Hepatic stellate cell (primary cell): ENCODE measurements at places on chromosomes 7 and 10.

DNA sequence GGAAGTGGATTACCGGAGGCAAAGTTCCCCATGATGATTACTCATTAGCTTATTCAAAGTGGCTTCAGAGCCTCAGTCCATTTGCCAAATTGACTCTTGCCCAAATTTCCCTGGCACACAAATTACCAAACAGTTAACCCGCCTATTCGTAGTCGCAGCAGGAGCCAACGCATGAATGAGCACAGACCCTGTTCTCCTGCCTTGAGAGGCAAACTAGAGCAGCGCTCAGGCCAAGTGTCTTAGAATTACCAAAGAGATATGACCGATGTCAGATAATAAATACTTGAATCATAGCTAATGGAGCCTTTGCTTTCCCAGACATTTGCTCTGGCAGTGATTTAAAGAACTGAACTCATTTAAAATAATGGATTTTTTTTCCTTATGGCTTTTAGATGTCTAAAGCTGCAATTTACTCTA lies 64.9 kb downstream of the CTTNBP2 start:
- no peak for DNase-seq

DNA sequence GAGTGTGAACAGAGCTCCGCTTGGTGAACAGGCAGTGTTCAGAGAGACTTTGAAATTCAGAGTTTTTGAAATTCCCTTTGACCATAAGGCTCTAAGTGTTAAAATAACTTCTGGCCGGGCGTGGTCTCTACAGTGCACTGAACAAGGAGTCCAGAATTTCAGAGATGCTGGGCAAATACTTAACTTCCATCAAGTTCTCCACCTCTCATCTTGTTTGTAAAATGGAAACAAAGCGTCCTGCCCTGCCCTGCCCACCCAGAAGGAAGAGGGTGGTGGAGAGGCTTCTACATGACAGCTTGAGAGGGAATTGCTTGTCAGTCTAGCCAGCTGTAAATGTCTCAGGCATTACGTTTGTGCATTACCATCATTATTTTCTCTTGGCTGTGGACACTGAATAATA lies 102.6 kb downstream of the RGS10 start:
- DNase-seq: no peak

- no peak for DNase-seq
Observed at GRCh38 chr10:71316056-71316785, 2.8 kb upstream of the SLC29A3 start.

- peak; percentile 63 for DNase-seq
Observed at GRCh38 chr10:13349463-13350274, 1.6 kb upstream of the SEPHS1 start.

DNA sequence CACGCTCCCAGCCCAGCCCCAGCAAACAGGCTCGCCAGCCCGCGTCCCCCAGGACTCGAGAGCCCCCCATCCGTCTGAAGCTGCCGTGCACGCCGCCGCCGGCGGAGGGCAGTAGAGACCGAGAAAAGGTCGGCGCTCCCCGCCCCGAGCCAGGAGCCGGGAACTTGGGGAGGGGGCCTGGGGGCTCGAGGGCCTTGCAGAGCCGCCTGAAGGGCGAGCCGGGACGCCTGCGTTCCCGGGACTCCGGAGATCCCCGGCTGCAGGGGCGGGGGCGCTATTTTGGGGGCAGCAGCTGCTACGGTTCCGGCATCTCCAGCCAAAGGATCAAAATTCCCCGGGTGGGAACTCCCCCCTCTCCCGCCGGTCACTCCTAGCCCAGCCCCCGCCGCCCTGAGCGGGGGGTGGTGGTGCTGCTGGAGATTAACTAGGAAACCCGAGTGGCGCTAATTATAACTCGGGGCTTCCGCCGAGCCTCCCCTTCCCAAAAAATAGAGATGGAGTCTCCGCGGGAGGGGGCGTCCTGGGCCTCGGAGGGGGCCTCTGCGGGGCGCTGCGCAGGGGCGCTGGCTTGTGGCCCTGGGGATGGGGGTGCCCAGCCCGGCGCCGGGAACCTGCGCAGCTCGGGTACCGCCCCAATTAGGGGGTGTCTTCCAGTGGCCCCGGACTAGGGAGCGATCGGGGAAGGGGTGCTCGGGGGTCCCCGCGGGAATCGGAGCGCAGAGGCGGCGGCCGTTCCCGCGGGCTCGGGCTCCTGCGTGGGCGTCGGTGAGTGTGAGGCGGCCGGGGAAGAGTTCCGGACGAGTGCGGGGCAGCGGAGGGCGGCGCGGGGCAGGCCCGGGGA lies 608 bp downstream of the ACHE start:
- DNase-seq: peak; percentile 43

DNA sequence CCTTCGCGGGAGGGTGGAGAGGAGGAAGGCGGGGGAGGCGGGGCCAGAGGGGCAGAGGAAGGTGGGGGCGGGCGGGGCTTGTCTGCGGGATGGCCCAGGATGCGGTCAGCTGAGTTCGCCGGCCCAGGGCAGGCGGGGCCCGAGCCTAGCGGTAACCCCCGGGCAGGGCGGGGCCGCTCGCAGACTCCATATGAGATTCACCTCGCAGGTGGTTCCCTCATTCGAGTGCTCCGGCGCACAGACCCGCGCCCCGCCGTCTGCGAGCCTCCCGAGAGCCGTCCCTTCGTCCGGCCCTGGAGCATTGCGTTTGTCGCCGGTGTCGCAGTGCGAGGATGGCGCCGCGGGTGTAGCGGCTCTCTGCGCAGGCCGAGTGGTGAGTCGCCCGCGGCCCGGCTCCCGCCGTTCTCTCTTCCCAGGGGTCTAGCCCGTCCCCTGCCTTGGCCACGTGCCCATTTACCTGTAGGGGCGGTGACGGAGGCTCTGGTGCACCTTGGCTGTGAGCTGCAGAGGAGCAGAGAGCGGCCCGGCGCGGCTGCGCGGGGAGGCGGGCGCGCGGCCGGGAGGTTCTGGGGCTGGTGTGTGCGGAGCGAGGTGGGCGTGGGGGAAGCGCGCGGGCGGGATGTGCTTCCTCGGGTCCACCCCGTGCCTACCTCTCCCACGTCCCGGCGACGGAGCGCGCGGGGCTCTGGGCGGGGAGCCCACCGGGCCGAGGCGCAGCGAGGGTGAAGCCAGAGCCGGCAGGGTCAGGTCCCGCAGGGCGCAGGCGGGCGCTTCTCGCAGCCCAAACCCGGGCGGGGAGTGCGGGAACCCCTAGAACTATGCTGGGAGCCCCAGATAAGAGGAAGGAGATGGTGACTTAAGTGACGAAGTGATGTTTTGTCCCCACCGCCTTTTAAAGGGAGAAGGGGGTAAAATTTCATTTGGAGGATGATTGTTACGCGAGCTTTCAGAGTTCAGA lies at the start of gene UPP1:
UPP1 (plus strand) TSS at position 220 of the 958 bp plus-strand sequence. CDS start 5,519 bp downstream, outside the sequence.
- DNase-seq: peak; percentile 81

GRCh38 chr7:47574482-47575329 lies 7.2 kb downstream of the TNS3 start:
- DNase-seq: no peak

- no peak for DNase-seq
Observed at GRCh38 chr7:128123291-128124037, 92.2 kb upstream of the LRRC4 start.

- DNase-seq: no peak
Observed at GRCh38 chr7:132080467-132080866, 495.8 kb downstream of the PLXNA4 start.

GRCh38 chr10:95300022-95300539 lies 9.3 kb upstream of the PDLIM1 start:
- no peak for DNase-seq

DNA sequence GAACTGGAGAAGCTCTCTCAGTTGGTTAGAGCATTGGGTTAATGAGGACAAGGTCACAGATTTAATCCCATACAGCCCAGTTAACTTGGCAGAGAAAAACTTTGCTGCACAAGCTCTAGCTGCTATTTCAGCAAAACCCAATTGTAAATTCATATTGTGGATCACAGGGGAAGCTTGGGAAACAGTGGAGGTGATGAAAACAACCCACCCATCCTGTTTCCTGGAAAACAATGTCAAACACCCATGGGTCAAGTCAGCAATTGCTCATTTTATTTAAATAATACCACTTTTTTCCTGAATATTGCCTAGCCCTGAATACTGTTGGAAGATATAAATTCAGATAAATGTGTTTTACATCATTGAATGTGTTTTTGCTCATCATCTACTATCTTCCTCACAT lies 900.6 kb upstream of the LRRTM3 start:
- no peak for DNase-seq

- DNase-seq: peak; percentile 41
Observed at GRCh38 chr7:55271069-55271626, 94.0 kb upstream of the LANCL2 start.

GRCh38 chr7:133947458-133948254 lies 179.5 kb upstream of the LRGUK start:
- DNase-seq: no peak

- peak; percentile 47 for DNase-seq
Observed at GRCh38 chr7:22730921-22731654, 4.1 kb downstream of the IL6 start.

GRCh38 chr7:26329520-26330255 lies 38.0 kb downstream of the SNX10 start:
- DNase-seq: no peak

GRCh38 chr7:52017802-52018679 lies 701.4 kb upstream of the COBL start:
- no peak for DNase-seq

- DNase-seq: no peak
Observed at GRCh38 chr10:10165415-10165814, 852.3 kb upstream of the CELF2 start.

DNA sequence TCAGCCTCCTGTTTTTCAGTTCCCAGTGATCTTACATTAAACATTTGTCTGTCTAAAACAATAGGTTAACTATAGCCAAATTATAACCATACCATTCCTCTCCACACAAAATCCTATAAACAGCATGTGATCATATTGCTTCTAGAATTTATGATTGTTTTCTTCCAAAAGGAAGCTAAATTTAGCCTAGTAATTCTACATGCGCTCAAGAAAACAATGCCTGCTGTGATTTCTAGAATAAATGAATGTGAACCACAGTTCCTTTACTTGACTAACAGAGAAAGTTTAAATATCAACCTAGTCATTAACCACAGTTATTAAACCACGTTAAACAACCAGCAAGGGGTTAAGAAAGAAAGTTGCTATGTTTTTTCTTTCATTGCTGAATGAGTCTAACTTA lies 26.4 kb downstream of the MET start:
- no peak for DNase-seq

- no peak for DNase-seq
Observed at GRCh38 chr10:124211921-124212320, 118.5 kb upstream of the CHST15 start.

GRCh38 chr7:77727527-77727926 lies 31.3 kb downstream of the RSBN1L start:
- no peak for DNase-seq

GRCh38 chr10:5485948-5486852 lies 13.2 kb downstream of the CALML5 start:
- no peak for DNase-seq

GRCh38 chr10:69696073-69696731 lies 66.2 kb downstream of the FAM241B start:
- peak; percentile 74 for DNase-seq

GRCh38 chr10:71957546-71958275 lies 6.5 kb upstream of the CHST3 start:
- DNase-seq: no peak

- DNase-seq: no peak
Observed at GRCh38 chr7:40979296-40979695, 723.6 kb downstream of the INHBA start.

- DNase-seq: peak; percentile 10
Observed at GRCh38 chr10:33791272-33791660, 456.8 kb upstream of the NRP1 start.

GRCh38 chr7:33959676-33960075 lies 54.3 kb downstream of the BMPER start:
- DNase-seq: no peak

GRCh38 chr10:117896517-117896916 lies 150.2 kb downstream of the RAB11FIP2 start:
- no peak for DNase-seq

DNA sequence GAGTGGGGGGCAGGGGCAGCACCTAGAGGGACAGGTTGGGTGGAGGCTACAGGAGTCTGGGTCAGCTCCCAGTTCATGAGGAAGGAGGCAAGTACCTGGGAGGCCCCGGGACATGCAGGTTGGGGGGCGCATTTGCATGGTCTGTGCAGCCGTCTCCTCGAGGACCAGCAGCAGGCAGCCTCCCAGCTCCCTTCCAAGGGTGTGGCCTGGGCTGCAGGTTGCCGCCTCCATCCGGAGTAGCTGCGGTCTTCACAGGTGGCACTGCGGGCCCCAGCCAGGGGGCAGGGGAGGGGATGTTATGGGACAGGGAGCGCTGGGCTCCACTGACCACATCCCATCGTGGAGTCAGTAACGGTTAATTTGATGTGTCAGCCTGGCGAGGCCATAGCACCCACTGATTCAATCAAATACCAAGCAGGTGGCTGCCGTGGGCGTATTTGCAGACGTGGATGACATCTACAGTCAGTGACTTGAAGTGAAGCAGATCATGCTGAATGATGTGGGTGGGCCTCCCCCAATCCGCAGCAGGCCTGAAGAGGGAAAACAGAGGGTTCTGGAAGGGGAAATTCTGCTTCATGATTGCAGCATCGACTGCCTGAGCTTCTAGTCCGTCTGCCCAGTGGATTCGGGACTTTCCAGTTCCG lies 81.6 kb downstream of the PRKAG2 start:
- no peak for DNase-seq

DNA sequence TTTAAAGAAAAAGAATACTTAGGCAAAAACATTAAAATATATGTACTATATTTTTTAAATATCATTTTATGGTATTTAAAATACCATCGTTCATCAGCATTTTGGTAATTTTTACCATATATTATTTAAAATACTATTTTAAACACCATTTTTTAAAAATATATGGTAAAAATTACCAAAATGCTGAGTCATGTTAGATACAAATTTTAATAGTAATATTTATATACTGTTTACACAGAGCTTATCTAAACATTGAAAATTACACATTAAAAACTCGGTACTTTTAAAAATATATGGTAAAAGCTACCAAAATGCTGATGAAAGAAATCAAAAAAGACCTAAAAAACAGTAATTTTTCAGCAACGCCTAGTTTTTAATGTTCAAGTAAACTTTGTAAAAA lies 105.6 kb downstream of the TPK1 start:
- DNase-seq: no peak

- no peak for DNase-seq
Observed at GRCh38 chr10:125377368-125377767, 217.0 kb upstream of the CTBP2 start.

GRCh38 chr10:53052521-53053164 lies 280.1 kb upstream of the MBL2 start:
- no peak for DNase-seq

DNA sequence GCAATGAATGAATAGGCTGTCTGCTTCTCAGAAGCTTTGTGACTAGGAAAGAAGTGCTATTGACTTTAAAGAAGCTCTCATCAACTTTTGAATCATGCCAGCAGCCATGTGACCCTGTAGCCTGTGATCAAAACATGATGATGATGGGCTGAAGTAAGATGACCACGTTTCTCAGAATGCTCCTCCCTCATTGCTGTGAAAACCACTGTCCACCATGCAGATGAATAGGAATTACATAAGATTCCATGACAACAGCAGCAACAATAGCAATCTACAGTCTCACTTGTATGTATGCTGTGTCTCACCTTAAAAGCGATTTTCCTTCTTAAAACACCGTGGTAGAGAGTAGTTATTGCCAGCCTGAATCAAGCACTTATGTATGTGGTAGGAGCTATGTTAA lies 228.4 kb downstream of the TRIL start:
- DNase-seq: no peak
